Endothelial cell of umbilical vein (primary cell): ENCODE measurements at places on chromosomes 1 and 21. TPM values are rescaled to one million over a fixed set of nuclear protein-coding genes. Genes with fewer than 3 reads are reported as not detected.

Gene SPATA21
- total RNA-seq = not detected in 2 replicates

Gene OVAAL
- not detected in 2 replicates for total RNA-seq

Gene TIE1
- total RNA-seq = 562 and 620 TPM in 2 replicates

Gene HSPB7
- total RNA-seq = not detected in 2 replicates

Gene DHRS3
- total RNA-seq = 54.3 and 75.2 TPM in 2 replicates
